Hepatocyte (in vitro differentiated cells): ENCODE measurements at places on chromosomes 2 and 18. TPM values are rescaled to one million over a fixed set of nuclear protein-coding genes. Genes with fewer than 3 reads are reported as not detected.
A peak's percentile ranks its signal among the peaks of the same experiment; 100 is the strongest.

DNA sequence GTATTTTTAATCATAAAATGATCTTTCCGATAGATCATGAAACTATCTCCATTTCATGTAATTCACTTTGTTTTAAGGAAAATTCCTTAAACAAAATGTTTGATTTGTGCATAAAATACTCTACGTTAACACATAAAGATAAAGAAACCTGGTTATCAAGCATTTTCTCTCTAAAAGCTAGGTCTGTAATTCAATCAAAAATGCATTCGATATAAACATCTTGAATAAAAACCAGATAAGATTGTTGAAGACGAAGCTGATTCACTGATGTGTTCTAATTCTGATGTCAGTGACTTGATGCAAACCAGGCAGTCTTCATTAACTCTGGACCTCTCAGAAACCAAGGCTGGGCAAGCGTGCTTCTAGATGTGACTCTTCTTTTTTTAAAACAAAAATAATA is 245.2 kb downstream of the CTNNA2 start:
- DNase-seq = no peak
- no peak overlapping the region for H3K4me3 ChIP-seq
- H3K27me3 ChIP-seq = no peaks in the 10 kb centered on the region
- no peaks in the 10 kb centered on the region for H3K4me1 ChIP-seq
- peak overlapping the region; percentile 7 for H3K27ac ChIP-seq
- no peaks in the 10 kb centered on the region for H3K36me3 ChIP-seq

GRCh38 chr2:207970826-207971180 is 54.5 kb downstream of the PLEKHM3 start:
- no peak overlapping the region for H3K4me3 ChIP-seq
- H3K4me1 ChIP-seq = peaks cover 16% of the 10 kb centered on the region
- no peaks in the 10 kb centered on the region for H3K27me3 ChIP-seq

- H3K4me3 ChIP-seq = no peak overlapping the region
- no peaks in the 10 kb centered on the region for H3K36me3 ChIP-seq
- no peak overlapping the region for H3K27ac ChIP-seq
- no peaks in the 10 kb centered on the region for H3K4me1 ChIP-seq
- DNase-seq = no peak
- no peaks in the 10 kb centered on the region for H3K27me3 ChIP-seq
Measured at GRCh38 chr2:95269036-95269680, 5.1 kb upstream of the PROM2 start.

TCF7L1 gene
- 3.7 and 4.5 TPM in 2 replicates for total RNA-seq

DSC3 gene
- total RNA-seq = 29.3 and 39.7 TPM in 2 replicates

ADAM23 gene
- total RNA-seq = 2.0 and 2.8 TPM in 2 replicates
